Activated CD8-positive, alpha-beta memory T cell treated with anti-CD3 and anti-CD28 coated beads, Interleukin-2, amount 10 ng/mL, durations not matched to agents 7 days and 5 days (primary cell): ENCODE measurements at places on chromosomes 2 and 18. TPM values are rescaled to one million over a fixed set of nuclear protein-coding genes. Genes with fewer than 3 reads are reported as not detected.
A peak's percentile ranks its signal among the peaks of the same experiment; 100 is the strongest.

GRCh38 chr2:206824993-206825392, 59.6 kb downstream of the FASTKD2 start:
- no peak for DNase-seq

DNA sequence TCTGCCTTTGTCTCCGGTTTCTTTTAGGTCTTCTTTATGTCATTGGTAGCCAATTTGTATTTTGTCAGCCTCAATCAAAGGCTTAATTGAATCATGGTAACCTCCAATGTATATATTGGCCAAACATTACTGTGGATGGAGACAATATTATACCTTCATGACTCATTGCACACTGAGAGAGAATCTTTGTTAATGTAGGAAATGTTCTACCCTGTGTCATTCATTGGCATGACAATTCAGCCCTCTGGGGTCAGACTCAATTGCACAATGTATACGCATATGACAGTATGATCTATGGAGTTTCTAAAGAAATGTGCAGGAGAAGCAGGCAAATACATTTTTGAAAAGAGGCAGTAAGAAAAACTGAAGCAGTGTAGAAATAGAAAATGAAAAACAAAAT, 162.6 kb downstream of the PDE11A start:
- DNase-seq: no peak

- peak; percentile 77 for DNase-seq
Observed at GRCh38 chr2:98559581-98559980, 48.7 kb downstream of the COA5 start.

DNA sequence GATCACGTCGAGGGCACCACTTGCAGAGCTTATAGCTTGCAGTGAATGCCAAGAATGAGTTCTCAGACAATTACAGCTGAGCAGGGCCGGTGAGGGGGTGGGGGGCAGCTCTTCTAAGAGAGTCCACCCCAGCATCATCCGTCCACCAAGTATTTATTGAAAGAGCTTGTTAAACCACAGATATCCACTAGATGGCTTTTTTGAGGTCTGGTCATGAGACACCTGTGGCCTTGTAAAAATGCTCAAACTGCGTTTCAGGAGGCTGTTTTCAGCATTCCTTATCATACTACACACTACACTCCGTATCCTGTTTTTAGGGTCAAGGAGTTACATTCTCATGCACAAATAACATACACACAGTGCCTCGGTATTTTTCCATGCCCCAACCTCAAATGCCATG, 51.5 kb downstream of the DNAJC10 start:
- DNase-seq: no peak

RSAD2 gene
- 183 TPM for total RNA-seq

ANKRD30B gene
- total RNA-seq: not detected

CFC1 gene
- not detected for total RNA-seq
